ENCODE measurements at places on chromosomes 1 and 21.

GRCh38 chr1:219120624-219121544 is 52.8 kb upstream of the LYPLAL1 start:
- DNase-seq, result peak; percentile 1

- no peak for DNase-seq
Observed at GRCh38 chr1:160641323-160642280, 5.2 kb downstream of the SLAMF1 start.

DNA sequence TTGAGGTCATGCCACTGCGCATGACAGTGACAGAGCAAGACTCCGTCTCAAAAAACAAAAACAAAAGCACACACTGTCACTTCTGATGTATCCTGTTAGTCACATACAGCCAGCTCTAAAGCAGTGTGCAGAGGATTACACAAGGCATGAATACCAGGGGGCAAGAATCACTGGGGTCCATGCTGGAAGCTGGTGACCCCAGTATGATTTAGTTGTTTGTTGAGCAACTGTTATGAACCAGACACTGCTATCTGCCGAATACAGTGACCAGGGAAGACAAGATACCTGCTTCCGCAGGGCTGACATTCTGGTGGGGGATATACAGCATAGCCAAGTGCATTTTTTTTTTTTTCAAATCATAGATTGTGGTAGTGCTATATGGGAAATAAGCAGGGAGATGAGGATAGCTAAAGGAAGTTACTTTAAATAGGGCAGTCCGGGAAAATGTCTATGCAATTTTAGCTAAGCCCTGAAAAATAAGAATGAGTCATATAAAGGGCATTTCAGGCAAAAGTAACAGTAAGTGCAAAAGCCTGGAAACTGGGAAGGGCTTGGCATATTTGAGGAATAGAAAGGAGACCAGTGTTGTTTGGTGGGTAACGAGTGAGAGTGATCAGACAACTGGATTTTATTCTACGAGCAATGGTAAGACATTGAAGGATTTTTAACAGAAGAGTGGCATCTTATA is 69.7 kb downstream of the ADSS2 start:
- no peak for DNase-seq

DNA sequence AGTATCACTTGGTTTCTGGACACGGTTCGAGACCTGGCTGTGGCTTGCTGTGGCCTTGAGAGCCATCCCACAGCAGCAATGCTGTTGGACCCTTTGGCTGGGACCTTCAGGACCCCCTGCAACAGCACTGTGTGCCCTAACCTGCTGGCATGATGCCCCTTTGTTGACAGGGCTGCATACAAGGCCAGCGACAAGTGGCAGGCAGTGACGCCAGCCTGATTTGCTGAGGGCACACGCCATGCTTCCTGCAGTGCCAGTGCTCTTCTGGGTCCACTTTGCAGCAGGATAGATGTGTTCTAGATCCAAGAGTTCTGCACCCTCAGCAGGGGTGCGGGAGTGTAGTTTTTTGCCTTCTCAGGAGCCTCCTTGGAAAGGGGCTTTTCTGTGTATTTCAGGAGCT is 32.8 kb downstream of the COQ8A start:
- DNase-seq, result no peak

DNA sequence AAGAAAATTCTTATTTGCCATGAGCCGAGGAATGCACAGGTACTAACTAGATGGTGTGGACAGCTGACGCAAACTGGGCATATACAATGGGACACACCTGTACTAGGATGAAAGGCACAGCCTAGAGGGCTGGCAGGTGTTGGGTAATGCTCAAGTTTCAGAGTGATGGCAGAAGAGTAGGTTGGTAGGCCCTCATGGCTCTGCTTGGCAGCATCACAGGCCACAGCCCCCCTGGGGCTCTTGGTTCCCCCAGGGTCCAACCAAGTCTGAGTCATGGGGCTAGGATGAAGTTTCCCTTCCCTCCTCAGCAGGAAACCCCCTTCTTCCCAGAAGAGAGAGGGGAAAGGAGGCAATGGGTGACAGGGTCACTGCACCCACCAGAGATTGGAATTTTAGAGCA is 35.2 kb downstream of the SPEN start:
- DNase-seq, result no peak

All from hematopoietic multipotent progenitor cell treated with erythropoietin and hydrocortisone succinate and interleukin-3 and kit ligand, for 8 days (in vitro differentiated cells).